Activated naive CD4-positive, alpha-beta T cell treated with anti-CD3 and anti-CD28 coated beads, Interleukin-2, amount 50 U/mL, for 16 hours (primary cell): ENCODE measurements at places on chromosomes 1 and 21.
A peak's percentile ranks its signal among the peaks of the same experiment; 100 is the strongest.

- DNase-seq = no peak
These were observed 32.2 kb downstream of the AIDA start for GRCh38 chr1:222680080-222680479.

- peak; percentile 34 for DNase-seq
These were observed 22.4 kb downstream of the ARMH1 start for GRCh38 chr1:44696789-44697345.

DNA sequence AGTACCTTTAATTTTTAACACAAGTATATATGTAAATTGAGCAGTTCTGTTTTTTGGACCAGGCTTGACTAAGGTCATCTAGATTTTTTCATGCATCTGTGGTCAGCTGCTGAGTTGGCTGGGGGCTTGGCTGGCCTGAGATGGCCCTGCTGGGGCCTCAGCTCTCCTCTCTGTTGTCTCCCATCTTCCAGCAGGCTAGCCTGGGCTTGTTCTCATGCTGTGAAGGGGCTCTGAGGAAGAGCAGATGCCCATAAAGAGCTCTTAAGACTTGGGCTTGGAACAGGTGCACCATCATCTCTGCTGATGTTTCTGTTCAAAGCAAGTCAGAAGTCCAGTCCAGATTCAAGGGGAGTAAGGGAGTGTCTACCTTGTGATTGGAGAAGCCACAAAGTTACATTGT is 51.2 kb upstream of the TNR start:
- DNase-seq = no peak

- no peak for DNase-seq
These were observed 32.4 kb downstream of the MORN1 start for GRCh38 chr1:2358651-2359640.

DNA sequence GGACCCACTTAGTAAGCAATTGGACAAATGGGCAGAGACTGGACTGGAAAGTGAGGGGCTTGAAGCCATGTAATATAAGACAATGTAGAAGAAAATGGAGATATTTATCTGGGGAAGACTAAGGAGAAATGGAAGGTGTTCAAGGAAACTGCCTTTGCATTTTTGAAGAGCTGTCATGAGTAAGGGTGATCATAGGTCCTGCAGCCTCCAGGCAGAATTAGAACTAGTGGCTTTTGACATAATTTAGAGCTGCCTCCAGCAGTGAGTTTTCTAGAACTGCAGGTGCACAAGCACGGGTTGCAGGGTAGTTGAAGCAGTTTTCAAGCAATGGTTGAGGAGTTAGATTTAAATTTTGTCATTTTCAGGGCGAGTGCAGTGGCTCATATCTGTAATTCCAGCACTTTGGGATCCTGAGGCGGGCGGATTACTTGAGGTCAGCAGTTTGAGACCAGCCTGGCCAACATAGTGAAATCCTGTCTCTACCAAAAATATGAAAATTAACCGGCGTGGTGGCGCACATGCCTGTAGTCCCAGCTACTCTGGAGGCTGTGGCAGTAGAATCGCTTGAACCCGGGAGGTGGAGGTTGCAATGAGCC is 3.7 kb upstream of the CDC14A start:
- no peak for DNase-seq

GRCh38 chr1:180947901-180948640 is 35.4 kb downstream of the KIAA1614 start:
- DNase-seq = no peak

GRCh38 chr1:177950506-177950905 is 19.4 kb downstream of the SEC16B start:
- DNase-seq = no peak

DNA sequence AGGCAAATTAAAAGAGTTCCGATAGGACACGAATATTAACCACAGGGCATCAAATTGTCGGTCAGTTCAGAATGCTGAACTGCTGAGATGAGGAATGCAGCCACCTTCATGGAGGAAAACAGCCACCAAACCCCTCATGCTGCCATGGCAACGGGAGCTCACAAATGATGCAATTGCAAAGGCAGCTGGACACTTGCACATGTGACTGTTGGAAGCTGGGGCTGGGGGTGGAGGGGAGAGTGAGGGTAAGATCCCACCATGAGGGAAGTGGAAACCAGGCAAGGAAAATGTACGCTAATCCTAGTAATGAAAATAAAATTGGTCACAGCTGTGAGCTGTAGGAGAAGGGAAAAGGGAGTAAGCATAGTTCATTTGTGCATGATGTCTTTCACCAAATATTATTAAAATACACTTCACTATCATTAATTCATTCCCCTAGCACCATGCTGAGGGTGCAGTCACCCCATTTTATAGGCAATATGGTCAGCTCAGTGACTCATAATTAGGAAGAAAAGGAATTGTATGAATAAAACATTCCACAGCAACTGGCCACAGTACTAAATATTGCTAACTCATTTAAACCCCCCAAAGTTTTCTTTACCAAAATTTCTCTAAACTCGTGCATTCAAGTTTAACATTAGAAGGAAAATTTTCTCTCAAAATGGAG is 15.3 kb downstream of the BECN2 start:
- DNase-seq = no peak

DNA sequence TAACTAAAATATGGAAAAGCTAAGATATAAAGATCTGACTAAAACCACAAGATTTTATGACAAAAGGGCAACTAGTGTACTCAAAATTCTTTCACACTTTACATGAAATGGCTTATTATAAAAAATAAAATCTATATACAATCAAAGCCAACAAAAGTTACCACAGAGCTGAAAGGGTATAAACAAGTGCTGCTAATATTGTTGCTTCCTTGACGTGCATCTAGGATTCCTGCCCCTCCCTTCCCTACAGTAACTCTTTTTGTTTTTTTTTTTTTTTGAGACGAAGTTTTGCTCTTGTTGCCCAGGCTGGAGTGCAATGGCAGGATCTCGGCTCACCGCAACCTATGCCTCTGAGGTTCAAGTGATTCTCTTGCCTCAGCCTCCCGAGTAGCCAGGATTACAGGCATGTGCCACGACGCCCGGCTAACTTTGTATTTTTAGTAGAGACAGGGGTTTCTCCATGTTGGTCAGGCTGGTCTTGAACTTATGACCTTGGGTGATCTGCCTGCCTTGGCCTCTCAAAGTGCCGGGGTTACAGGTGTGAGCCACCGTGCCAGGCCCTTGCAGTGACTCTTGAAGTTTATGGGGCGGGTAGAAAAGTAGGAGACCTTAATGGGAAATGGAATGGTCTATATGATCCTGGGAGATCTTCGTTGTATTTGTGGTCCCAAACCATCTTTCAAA is 4.5 kb downstream of the SRSF4 start:
- no peak for DNase-seq

GRCh38 chr21:37472581-37472980 is 106.0 kb downstream of the DYRK1A start:
- no peak for DNase-seq

GRCh38 chr1:33072707-33073106 is 8.2 kb upstream of the AZIN2 start:
- DNase-seq = no peak

DNA sequence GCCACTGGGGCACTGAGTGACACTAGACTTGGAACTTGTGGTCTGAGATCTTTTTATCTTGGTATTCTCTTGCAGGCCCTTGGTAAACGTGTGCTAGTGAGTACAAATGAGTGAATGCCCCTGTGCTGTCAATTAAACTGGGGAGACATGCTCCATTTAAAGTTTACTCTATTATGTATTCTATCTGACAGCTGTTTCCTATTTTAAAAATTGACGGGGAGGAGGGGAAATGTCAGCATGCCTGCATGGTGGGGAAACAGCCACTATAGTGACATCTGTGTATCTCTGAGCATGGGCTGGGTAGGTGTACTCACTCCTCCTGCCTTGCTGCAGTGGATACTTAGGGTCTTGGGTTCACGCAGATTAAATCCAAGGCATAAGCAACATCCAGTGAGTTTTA is 59.0 kb upstream of the IKBKE start:
- DNase-seq = no peak

GRCh38 chr1:225474439-225474985 is 46.7 kb upstream of the LBR start:
- no peak for DNase-seq

DNA sequence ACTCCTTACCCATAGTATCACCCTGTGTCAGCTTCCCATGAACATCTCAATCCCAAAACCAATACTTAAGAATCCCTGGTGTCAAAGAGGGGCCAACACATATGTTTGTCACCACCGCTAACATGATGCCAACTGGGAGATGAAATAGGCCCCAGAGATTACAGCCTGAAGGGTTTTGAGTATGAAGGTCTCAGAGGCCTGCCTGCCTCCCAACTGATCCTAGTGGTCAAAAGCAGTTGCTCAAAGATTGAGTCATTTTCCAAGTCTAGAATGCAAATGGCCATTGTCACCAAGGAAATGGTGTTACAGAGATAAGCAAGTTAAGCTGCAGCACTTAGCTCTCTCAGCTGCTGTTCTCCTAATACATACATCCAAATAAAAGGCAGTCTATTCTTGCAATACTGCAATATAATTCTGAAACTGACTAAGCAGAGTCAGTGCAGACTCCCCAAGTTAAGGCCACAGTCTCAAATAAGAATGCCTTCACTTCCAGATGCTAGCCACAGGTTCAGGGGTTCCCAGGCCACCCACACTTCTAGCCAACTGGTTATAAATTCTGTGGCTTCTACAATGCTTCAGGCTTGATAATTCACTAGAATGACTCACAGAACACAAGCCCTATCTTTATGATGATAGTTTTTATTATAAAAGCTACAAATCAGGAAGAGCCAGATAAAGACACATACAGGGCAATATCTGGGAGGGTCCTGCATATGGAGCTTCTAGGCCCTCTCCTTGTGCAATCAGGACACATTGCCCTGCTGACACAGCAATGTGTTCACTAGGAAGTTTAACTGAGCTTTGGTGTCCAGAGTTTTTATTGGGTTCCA is 18.7 kb downstream of the DUSP10 start:
- DNase-seq = no peak

DNA sequence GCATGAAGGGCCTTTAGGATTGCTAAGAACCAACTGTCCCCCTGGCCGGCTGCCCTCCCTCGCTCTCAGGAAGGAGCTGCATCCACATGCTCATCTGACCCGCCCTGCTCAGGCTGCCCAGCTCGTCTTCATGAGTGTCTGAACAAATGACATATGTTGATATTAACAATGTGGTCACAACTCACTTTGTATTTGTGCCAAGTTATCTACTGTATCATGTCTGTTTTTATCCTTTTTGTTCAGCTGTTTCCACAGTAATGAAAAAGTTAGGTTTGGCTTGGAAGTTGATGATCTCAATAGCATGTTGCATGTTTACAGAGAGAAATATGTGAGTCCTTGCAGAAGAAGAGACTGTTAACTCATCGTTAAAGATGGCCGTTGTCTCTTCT is 75.1 kb downstream of the PHTF1 start:
- no peak for DNase-seq

DNA sequence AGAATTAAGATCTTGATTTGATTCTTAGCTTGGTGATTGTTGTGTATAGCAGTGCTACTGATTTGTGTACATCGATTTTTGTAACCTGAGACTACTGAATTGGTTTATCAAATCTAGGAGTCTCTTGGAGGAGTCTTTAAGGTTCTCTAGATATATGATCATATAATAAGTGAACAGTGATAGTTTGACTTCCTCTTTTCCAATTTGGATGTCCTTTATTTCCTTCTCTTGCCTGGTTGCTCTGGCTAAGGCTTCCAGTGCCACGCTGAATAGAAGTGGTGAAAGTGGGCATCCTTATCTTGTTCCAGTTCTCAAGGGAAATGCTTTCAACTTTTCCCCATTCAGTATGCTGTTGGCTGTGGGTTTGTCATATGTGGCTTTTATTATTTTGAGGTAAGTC is 61.5 kb upstream of the LYST start:
- no peak for DNase-seq

DNA sequence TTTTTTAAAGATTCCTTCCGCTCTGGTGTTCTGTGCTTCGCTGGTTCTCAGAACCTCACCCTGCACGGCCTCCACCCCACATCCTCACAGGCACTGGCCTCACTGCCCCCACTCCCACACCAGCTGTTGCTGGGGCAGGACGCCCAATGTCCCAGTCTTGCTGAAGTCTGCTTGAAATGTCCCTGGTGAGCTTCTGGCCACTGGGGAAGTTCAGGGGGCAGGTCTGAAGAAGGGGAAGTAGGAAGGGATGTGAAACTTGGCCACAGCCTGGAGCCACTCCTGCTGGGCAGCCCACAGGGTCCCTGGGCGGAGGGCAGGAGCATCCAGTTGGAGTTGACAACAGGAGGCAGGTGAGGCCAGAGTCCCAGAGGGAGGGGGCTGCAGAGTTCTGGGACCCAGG is at the start of gene C1QA:
Gene C1QA, plus strand, starts transcription at position 276 of the 400 bp plus-strand sequence. CDS start 989 bp downstream, outside the sequence.
- no peak for DNase-seq

DNA sequence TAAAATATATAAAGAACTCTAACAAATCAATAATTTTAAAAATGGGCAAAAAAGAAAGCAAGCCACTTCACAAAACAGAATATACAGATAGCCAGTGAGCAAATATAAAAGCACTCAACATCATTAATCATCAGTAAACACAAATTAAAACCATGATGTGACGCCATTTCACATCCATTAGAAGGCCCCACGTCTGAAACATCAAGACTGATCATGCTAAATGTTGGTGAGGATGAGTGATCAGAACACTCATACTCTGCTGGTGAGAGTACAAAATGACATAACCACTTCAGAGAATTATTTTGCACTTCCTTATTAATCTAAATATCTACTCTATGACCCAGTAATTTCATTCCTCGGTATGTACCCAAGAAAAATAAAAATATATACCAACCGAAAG is 512.2 kb upstream of the NR5A2 start:
- DNase-seq = no peak

DNA sequence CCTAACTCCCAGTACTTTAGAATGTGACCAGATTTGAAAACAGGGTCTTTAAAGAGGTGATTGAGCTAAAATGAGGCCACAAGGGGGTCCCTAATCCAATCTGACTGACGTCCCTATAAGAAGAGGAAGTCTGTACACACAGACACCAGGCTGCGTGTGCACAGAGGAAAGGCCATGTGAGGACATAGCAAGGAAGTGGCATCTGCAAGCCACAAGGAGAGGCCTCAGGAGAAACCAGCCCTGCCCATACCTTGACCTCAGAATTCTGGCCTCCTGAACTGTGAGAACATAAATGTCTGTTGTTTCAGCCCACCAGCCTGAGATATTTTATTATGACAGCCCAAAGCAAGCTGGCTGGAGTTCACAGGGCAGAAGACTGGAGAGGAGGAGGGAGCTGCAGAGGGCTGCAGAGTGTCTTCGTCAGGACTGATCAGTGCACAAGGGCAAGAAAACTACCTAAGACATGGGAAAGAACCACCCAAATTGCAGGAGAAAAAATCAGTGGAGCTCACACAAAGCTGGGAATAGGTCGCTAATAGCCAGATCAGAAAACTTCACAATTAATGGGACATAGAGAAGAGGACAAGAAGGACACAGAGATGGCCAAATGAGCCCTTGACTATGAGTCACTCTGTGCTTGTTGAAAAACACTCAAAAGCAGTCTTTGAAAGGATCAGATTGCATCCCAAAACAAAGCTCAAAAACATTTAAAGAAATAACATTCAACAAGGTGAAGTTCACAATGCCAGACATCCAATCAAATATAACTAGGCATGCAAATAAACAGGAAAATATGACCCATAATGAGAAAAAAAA is 14.1 kb upstream of the WNT9A start:
- no peak for DNase-seq

DNA sequence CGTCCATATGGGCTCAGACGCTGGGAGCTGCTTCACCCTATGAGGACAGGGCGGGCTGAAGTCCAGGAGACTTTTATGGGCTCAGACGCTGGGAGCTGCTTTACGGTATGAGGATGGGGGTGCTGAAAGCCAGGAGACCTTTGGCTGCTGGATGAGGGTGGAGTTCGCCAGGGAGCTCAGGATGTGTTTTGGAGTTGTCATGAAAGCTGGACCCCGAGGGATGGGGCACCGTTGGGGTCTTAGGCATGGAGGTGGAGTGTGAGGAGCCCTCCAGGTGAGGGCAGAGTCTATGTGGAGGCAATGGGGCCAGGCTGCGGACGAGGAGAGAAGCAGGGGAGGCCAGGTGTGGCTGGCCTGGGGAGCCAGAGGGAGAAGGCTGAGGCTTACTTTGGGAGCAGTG is 27.5 kb downstream of the TRPM2 start:
- DNase-seq = no peak
